AG09309 (cell line): ENCODE measurements at places on chromosomes 6 and 20.

DNA sequence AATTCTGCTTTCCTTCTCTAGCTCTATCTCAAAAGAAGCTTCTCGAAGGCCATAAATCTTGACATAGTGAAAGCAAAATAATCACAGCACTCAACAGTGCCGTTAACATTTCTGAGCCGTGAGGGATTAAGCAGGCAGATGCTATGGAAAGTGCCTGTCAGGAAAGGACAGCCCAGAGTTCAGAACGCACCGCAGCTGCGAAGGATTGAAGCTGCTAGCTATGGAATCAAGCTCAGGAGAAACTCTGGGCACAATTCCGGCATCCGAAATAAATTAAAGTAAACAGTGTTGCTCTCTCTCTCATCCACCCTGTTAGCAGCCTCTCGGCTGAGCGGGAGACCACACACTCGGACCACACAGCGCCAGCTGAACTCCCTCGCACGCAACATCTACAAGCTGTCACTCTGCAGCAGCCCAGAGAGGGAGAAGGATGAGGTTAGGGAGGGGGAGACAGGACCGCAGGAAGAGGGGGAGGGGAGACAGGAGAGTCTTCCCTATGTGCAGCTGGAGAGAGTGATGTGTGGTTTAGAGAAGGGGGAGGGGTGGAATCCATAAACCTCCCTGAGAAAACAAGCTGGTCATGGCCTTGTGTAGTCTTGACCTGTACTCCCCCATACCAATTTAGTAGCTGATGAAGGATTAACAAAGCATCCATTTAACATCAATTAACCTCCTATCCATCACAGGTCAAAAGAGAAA is 9.0 kb downstream of the EXOC2 start:
- no peak for DNase-seq

- no peak for DNase-seq
These were observed 309.3 kb downstream of the HDGFL1 start for GRCh38 chr6:22878706-22879105.

DNA sequence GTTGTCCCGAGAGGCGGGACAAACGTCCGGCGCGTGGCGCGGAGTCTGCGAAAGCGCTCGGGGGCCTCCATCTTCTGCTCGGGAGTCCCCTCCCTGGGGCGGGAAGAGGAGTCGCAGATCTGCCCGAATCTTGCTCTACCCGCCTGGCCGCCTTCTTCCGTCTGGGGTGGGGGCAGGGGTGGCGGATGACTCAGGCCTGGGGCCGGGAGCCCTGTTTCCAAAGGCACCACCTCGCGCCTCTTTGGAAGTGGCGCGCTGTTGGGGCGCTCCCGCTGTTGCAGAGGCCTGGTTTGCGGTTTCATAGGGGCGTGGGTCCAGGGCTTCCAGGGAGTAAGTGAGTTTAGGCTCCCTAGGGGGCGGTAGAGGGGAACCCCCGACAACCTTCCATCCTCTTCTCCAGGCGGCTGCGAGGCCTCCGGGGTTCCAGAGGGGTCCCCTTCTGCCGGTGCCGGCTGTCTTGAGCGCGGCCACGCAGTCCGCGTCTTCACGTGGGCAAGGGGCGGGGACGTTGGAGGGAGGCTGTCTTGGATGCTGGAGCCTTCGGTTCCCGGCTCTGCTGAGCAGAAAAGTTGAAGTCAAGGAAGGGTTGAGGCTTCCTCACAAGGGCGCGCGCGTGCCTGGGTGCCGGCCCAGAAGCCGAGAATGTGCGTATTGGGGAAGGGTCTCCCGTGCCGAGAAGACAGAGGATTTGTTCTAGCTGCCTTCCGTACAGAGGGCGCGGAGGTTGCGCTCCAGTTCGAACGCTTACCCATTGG is 2.6 kb upstream of the TFAP2C start:
- DNase-seq: no peak

DNA sequence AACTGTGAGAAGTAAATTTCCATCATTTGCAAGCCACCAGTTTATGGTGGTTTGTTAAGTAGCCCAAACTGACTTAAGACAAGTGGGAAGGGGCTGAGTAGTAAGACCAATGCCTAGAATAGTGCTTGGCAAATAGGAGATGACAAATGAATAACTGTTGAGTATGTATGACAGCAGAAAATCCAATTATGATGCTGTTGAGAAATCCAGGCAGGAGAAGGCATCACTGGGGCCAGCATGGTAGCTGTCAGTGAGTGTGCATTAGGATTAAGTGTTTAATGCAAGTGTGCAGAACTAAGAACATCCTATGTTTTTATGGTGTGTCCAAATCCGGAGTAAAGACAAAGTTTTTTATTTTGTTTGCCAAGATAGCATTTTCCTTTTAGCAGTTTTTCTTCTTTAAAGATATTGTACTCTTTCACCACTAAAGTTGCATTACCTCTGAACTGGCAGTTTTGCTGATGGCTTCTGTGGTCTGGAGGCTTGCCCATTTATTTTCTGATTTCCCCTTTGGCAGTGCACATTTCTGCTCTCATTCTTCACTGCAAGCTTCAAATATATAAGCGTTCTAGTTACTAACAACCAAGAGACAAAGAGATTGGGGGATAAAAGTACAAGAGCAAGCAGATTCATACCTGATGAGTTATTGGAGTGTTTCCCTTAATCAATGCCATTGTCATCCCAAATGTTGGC is 289.7 kb downstream of the KCNQ5 start:
- peak; percentile 18 for DNase-seq

- DNase-seq: no peak
These were observed 3.2 kb downstream of the GRIK2 start for GRCh38 chr6:101396548-101397173.

DNA sequence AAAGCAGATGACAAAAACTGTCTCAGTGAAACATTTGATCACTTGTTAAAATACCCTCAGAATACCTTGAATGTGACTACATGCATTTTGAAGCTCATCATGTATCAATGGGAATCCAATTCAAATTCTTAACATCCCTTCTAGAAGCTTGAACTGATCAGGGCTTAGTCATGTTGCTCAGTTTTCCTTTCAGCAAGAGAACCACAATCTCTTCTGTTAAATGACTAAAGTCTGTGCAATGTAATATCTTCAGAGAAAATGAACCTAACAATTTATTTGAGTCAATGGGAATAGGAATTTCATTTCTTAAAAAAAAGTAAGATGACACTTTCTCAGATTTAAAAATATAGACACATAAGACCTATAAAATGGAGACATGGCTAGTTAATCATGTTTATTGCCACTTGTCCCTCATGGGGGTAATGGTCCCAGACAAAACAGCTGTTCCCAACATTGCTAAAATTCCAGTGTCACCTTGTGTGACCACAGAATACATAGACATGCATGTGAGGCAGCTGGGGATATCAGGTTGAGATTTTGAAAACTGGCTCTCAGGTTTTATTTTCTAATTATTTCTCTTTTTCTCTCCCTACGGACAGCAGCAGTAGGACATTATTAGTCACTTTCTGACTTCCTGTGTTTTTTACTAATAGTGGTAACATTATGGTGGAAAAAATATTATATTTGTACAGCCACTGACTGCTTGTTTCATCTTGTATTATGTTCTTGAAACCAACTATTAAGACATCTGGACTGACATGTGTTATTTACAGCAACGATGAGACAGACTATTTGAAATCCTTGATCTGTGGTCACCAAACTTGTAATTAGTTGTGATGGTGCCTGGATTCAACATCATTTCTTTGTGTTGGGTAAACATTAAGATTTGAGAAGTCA is 192.5 kb downstream of the COL9A1 start:
- DNase-seq: no peak

DNA sequence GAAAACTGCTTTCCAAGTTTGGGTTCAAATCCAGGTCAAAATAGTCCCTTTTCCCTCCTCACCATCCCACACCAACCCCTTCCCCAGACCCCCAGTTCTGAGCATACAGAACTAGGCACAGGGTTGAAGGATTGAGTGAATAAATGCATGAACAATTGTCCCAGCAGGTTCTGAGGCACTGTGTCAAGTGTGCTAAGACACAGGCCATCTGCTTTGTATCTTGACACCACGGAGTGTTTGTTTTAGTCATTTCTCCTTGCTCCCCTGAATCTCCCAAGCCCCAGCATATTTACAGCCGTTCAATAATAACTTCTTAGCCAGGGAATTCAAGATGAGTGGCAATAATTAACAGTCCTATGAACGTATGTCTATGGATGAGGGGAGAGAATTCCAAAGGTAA is 102.8 kb upstream of the JARID2 start:
- DNase-seq: no peak

GRCh38 chr20:50331469-50332363 is 141.1 kb downstream of the CEBPB start:
- no peak for DNase-seq

- DNase-seq: no peak
These were observed 78.6 kb downstream of the RCAN2 start for GRCh38 chr6:46412662-46413061.
